Endodermal cell (in vitro differentiated cells): ENCODE measurements at places on chromosomes 3 and 15.

GRCh38 chr3:115800489-115801075, 177.3 kb downstream of the GAP43 start:
- no peak for DNase-seq

GRCh38 chr15:60635507-60636352, 156.8 kb upstream of the ICE2 start:
- no peak for DNase-seq

DNA sequence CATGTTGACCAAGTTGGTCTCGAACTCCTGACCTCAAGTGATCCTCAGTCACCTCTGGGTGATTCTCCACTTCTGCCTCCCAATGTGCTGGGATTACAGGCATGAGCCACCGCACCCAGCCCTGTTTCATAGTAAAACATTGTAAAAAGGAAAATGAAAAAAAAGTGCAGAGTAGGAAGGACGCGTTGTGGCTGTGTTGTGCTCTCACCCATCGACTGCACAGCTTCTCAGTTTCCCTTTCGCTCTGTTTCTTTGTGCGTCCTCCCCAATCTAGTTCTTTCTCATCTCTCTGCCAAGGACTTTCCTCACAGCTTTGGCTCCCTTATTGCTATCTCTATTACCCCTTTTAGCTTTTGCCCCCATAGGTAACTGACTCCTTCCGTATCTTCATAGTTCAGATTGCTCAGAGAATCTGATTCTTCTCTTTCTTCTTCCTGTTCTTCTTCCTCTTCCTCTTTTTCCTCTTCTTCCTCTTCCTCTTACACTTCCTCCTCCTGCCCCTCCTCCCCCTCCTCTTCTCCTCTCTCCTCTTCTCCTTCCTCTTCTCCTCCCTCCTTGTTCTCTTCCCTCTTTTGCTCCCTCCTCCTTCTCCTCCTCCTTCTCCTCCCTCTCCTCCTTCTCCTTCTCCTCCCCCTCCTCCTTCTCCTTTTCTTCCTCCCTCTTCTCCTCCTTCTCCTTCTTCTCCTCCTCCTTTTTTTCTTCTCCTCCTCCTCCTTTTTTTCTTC, 81.1 kb upstream of the VGLL4 start:
- no peak for DNase-seq

- peak; percentile 93 for DNase-seq
These were observed 82.7 kb upstream of the SLC6A6 start for GRCh38 chr3:14319654-14320182.

- DNase-seq = no peak
These were observed 76.0 kb upstream of the NECTIN3 start for GRCh38 chr3:110995461-110996231.

DNA sequence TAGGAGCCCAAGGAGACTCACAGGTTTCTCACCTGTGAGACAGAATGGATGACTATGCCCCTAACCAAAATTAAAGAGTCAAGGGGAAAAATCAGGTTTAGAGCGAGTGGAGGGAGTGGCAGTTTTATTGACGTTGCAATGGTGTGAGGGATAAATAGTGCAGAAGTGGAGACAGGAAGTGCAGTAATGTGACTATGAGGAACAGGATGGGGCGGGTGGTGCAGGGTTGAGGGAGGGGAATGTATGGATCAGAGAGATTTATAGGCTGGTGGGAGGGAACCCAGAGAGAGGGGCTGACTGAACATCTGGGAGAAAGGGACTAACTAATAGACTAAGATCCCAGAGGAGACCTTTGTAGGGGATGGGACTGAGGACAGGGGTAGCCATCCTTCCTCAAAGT, 26.5 kb downstream of the EIF2AK4 start:
- no peak for DNase-seq

DNA sequence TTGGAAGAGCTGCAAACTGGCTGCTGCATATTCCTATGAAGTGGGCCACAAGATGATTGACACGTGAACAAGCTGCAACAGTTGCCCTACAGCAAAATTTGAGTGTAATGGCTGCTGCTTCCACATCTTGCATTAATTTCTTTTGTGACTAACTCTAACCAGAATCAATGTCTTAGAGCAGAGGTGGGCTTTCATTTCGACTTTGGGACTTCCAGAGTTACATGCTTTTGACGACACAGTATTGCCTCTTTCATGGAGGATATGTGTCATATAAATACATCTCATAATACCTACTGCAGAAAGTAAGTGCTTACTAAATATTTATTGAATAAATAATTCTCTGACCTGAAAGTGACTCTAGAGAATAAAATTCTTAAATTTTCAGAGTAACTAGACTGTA, 340.7 kb upstream of the KCNH8 start:
- no peak for DNase-seq

DNA sequence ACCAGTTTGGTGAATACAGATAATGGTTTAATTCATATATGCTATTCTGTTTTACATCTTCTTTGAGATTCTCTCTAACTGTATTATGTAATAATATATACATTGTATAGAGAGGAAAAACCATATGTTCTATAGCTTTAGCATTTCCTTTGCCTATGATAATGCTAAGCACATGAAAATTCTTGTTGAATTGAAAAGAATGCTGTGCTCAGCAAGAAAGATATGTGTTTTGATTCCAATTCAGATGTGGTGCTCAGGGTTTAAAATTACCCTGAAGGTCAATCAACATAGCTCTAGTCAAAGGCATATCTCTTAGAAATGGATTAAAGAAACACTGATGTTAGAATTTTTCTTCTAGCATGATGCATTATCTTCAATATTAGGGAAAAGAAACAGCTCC, 8.5 kb upstream of the TUSC7 start:
- DNase-seq = no peak

DNA sequence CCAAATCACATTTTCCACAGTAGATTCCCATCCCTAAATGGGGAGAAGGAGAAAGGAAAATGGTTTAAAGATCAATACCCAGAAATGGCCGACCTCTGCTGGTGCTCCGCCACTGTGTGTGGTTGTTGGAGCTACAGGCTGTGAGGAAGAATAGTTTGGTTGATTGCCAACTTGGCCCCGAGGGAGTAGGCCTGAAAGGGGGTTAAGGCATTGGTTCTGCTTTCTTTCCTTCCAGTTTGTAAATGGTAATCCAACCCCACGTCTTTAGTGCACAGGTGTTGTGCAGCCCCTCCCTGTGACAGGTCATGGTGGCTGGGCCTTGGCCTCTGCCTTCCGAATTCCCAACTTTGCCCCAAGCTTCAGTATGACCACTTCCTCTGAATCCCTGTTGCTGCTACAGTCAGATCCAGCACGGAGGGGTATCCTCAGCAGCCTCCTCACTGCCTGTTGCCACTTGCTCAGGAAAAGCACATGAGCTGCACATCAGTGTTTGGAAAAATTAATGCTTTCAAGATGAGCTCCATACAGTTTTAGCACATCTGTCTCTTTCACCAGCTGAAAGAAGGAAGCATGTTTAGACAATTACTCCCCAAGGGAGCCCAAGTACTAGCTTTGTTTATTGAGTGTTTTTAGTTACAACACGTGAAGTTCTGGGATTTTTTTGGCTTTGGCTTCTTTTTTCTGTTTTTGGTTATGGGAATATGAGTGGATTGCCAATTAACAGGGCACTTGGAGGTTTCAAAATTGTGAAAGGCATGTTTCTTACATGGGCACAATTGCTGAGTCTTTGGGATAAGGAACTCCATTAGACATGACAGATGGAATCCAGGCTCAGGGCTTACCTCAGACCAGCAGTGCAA, 92.3 kb upstream of the ROPN1 start:
- no peak for DNase-seq

GRCh38 chr3:71153713-71154112, 429.8 kb downstream of the FOXP1 start:
- no peak for DNase-seq

GRCh38 chr3:67587811-67588210, 66.6 kb downstream of the SUCLG2 start:
- no peak for DNase-seq

GRCh38 chr3:28836199-28836598, 444.7 kb upstream of the RBMS3 start:
- DNase-seq = no peak

DNA sequence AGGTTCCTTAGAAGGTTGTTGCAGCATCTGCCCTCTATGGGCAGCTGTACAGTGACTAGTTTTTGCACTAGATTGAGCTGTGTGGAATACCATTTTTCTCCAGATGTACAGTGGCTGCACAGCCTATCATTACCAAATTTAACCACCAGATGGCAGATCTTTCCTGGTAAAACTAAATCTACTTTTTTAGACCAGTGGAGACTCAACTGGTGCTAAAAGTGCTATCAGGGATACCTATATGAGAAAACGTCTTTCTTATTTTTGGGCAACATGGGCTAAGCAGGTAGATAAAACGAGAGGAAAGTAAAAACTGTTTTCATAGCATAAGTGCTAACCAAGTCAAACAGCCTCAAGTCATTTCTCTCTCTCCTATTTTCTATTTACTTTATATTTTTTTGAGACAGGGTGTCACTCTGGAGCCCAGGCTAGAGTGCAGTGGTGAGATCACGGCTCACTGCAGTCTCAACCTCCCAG, 21.2 kb downstream of the IGSF10 start:
- no peak for DNase-seq

- DNase-seq = no peak
These were observed 137.7 kb downstream of the BBX start for GRCh38 chr3:107660306-107660976.

- DNase-seq = peak; percentile 87
These were observed 17.0 kb upstream of the SENP7 start for GRCh38 chr3:101529816-101530685.

DNA sequence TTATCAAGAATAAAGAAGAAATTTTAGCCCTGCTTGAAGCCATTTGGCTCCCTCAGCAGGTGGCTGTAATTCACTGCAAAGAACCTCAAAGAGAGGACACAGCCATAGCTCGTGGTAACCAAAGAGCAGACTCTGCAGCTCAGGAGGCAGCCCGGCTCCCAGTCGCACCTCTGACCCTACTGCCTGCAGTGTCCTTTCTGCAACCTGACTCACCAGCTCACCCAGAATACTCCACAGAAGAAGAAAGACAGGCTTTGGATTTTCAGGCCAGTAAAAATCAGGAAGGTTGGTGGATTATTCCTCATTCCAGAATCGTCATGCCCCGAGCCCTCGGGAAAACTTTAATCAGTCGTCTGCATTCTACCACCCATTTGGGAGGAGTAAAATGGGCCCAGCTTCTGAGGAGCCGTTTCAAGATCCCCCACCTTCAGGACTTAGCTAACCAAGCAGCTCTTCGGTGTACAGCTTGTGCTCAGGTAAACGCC, 38.6 kb downstream of the ZBTB11 start:
- DNase-seq = peak; percentile 83

GRCh38 chr3:195888981-195889869, 19.1 kb downstream of the TNK2 start:
- no peak for DNase-seq

DNA sequence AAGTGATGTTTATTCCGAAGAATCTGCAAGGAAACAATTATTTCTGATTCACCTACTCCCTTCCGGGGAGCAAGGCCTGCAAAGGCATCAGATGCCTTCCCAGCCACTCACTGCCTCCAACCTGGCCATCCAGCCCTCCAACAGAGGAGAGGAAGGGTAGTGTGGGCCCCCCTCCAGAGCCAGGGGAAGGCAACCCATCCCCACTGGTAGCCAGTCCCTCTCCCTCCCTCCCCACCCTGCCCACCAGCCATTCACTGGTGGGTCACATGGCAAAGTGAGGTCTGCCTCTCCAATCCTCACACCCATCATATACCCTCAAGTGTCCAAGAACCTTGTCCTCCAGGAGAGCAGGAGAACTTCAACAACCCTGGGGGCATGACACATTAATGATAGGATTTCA, 2.4 kb upstream of the VIPR1 start:
- DNase-seq = peak; percentile 36

DNA sequence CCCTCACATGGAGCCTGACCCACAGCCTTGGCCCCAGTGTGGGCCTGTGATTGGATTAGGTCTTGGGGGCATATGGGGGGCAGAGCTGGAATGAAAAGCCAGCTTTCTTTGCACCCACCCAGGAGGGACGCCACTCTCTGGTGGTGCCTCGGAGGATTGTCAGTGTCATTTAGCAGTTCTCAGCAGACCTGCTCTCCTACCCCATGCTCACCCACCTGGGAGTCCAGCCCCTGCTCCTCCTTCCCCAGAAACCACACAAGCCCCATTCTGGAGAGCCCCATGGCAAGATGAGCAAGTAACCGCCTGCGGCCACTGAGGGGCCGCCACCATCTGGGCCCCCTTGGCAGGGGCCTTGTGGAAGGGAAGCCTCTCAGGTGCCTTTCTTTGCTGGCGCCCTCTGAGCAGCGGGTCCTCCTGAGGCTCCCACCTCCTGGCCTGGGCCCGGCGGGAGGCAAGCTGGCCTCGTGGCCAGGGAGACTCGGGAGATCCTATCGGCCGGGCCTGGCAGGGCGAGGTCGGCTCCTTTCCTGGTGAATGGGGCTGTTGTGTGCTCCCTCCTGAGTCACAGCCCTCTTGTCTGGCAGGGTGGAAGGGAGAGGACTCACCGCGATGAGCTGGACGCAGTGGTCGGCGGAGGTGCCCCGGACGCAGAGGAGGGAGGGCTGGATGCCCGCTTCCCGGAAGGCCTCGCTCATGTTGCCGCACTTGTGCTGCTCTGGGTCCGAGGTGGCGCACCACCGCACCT, 2.3 kb downstream of the MELTF start:
- peak; percentile 52 for DNase-seq

DNA sequence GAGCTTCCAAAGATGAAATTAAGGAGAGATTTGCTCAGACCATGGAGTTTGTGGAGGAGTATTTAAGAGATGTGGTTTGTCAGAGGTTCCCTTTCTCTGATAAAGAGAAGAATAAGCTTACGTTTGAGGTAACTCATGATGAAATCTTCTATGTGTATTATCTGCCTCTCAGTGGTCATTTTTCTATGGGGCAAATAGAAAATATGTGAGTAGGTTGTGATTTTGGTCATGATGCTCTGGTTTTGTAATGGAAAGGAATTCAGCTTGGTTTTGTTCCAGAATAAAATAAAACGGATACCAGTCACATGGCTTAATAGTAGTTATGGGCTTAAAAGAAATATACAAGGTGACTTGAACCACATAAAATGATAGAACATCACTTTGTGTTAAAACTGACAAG, 181.1 kb downstream of the ITPR1 start:
- DNase-seq = no peak

GRCh38 chr3:76505202-76505845, 534.6 kb upstream of the ROBO2 start:
- no peak for DNase-seq

DNA sequence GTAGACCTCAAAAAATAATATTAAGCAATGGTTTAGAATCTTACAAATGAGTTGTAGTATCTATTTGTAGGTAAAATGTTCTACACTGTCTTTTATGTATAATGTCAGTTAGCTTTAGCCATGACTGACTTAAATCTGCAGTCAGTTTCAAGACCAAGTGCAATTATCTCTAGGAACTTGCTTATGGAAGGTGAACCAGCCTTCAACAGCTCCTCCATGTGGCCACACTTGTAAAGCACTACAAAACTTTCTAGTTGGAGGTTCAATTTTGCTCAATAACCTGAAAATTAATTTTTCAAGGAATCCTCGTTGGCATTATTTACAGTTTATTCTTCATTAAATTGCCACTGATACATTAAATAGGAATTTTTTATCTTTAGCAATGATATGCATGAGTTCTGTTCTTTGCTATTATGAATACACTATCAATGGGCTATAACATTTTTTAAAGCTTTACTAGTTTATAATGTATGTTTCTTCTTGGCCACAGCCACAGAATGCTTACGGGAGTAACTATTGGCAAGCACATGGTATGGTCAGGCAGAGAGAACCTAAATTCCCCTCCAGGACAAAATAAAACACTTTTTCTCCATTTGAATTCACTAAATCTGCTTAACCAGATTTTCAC, 315.3 kb upstream of the UBE2E2 start:
- peak; percentile 56 for DNase-seq

GRCh38 chr3:63937661-63938651, 25.8 kb upstream of the SCAANT1 start:
- DNase-seq = no peak
